ENCODE measurements at places on chromosomes 2 and 18.

- no peak for DNase-seq
Observed at GRCh38 chr18:302097-302496, 34.2 kb upstream of the THOC1 start.

DNA sequence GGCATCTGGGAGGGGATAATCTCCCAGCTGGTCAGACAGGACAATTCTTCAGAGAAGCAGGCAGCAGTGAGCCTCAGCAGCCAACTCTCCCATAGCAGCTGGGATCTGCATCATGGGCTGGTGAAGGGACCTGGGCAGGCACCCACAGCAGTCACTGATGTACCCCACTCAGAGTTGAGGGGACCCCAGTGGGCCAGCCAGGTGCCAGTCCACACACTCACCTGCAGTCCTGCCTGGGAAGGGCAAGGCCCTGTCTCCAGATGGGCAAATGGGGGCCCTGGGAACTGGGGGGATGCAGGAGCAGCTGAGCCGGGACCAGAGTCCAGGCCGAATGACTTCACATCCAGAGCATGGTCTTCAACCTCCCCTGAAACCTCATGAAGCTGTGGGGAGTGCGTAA, 170.4 kb downstream of the ZFP36L2 start:
- DNase-seq, result no peak

DNA sequence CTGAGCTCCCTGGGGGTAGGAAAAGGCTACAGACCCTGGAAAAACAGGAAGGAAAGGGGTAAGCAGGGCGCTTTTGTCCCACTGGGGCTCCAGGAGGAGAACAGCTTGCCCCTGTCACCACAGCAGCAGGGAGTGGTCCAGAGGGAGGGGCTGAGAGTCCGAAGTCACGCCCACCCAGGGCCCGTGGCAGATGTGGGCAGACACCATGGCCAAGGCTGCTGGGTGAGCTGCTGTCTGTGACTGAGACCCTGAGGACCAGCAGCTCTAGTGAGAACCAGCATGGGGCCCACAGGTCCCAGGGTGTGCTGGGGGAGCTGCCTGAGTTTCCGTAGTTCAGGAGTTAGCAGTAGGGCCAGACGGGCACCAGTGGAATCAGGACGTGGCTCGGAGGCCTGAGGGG, 162.0 kb downstream of the SPP2 start:
- DNase-seq, result no peak

- no peak for DNase-seq
Observed at GRCh38 chr2:31973665-31974064, 37.1 kb downstream of the MEMO1 start.

GRCh38 chr2:227447606-227448005, 24.4 kb upstream of the AGFG1 start:
- peak; percentile 62 for DNase-seq

DNA sequence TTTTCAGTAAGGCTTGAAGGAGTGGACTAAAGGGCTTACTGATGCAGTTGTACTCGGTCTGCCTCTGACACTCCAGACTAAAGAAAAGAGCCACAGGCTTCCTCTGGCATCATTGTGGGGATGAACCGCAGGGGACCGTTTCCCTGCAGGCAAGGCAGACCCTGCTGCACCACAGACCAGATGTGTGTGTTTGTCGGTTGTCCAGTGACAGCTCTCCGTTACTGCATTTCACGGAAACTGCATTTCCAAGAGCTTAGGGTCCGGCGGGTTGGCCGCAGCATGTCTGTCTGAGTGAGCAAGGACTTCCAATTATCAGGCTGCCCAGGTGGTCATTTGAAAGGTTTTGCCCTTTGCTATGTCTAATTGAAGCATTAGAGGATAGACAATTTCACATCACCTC, 98.1 kb downstream of the FAM210A start:
- DNase-seq, result no peak

DNA sequence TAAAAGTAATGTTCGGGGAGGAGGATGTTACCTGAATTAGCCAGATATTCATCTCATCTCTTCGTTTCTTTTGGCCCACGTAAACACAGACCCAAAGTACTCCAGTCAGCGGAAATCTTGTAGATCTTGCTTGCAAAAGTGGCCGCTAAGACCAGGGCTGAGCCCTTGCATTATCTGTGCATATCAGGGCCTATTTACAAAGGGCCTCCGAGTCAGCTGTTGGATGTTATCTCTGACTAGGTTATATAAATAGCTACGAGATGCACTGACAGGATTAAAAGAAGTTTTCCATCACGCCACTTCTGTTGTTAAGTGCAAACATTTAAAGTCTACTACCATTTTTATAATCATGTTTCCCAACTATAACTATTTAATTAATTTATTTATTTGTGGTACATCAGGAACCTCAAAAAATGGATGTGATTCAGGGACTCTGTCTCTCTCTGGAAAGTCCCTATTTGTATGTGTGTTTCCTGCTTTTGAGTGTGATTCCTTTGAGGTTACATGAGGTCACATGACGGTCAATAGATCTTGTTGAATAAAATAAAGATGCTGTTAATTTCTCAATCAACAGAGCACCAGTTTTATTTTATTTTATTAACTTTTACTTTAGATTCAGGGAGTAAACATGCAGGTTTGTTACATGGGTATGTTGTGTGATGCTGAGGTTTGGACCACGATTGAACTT, 46.8 kb upstream of the MBOAT2 start:
- DNase-seq, result no peak

DNA sequence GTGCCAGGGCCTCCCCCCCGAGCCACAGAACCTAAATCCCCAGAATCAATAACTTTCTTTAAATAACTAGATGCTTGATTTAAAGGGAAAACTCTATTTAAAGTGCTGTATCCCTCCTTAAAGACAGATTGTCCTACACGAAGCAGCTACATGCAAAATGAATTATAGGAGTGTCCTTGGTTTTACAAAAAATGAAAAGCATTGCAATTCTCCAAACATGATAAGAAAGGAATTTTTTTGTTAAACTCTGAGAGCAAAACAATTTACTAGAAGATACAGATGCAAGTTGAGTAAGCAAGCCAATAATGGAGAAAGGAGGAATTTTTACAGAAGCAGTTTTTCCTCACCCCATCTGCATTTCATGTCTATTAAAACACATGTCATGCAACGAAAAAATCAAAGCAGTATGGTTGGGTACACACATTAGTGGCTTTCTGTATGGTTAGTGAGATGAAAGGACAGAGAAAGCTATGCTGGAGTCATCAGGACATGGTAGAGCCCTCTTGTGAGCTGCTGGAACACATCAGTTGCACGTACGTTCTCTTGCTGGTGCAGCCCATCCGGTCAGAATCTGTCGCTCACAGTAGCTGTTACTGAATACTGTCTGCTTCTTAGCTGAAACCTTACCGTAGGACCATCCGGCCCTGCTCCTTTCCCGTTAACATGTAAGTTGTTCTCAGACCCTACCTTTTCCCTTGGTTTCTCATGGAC, 25.9 kb upstream of the STEAP3 start:
- DNase-seq, result no peak

GRCh38 chr2:214492608-214493007, 81.8 kb downstream of the VWC2L start:
- no peak for DNase-seq

DNA sequence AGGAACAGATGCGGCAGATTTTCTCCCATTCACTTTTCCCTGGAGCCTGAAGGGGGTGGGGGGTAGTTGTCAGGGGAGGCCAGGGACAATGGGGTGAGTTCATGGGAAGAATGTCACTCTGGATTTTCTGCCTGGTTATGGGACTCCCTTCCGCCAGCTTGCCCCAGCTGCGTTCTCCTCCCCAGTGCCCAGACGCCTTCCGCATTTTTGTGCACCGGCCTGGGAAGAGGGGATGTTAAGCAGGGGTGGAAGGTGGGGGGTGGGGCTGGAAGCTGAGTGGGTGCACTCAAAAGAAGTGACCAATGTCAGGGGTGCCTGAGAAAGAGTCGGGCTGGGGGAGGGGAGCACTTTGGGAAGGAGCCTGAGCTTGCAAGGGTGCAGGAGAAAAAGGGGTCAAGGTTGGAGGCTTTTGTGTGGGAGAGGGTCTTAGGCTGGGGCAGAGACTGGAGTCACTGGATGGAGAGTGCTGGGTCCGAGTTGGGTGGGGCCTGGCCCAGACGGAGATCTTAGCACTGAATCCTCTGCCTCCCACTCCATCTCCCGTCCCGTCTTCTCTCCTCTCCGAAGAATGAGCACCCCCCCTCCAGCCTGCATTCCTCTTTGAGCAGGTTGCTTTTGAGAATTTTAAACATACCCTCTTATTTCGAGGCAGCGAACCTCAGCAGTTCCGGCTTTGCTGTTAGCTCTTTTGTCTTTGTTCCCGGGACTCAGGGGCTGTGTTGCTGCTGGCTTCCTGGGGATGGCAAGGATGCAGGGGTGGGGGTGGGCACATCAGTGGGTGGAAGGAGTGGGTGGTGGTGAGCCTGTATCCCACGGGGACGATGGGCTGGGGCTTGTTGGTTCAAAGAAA, 2.7 kb downstream of the IGFBP2 start:
- no peak for DNase-seq

- DNase-seq, result no peak
Observed at GRCh38 chr2:33208400-33208799, 261.6 kb downstream of the LTBP1 start.

DNA sequence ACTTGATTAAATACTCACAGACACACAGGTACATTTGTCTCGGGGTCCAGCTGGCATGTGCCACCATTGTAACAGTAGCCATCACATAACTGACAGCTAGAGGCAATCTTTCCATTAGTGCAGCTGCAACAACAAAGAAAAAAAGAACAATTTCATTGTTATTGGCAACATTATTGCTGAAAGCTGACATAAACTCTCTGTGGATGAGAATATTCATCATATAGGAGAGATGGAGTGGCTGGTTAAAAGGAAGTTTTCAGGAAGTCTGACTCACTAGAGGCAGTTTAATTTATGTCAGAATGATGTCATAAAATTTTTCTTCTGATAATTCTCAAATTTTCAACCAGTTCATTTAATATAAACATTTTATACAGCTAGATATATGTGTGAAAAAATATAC, 1490.0 kb upstream of the NXPH2 start:
- DNase-seq, result no peak

- no peak for DNase-seq
Observed at GRCh38 chr18:6659963-6660725, 69.4 kb upstream of the ARHGAP28 start.
